ENCODE measurements at places on chromosomes 16 and 17.

GRCh38 chr16:11597235-11598095 lies 10.7 kb upstream of the LITAF start:
- H3K4me3 ChIP-seq = no peak overlapping the region
- DNase-seq = peak; percentile 93
- H3K27ac ChIP-seq = peak overlapping the region; percentile 33
- no peaks in the 10 kb centered on the region for H3K36me3 ChIP-seq

DNA sequence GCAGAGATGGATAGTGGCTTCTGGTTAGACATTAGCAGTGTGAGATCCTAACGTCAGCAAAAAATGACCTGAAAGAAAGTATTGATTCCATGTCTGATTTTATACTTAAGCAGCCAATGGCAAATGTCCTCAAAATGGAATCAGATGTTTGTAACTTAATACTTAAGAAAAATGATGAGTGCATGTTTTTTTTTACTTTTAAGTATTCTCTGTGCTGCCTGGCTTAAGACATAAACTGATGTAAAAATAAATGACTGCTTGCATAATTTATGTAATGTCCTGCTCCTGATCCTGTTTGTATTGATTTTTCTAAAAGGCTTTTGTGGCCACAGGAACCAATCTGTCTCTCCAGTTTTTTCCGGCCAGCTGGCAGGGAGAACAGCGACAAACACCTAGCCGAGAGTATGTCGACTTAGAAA lies 7.4 kb downstream of the CBFB start:
- H3K27ac ChIP-seq = no peak overlapping the region
- no peak for DNase-seq
- H3K36me3 ChIP-seq = peaks cover 9% of the 10 kb centered on the region
- no peaks in the 10 kb centered on the region for H3K4me1 ChIP-seq
- H3K4me3 ChIP-seq = no peak overlapping the region
- H3K27me3 ChIP-seq = no peaks in the 10 kb centered on the region

DNA sequence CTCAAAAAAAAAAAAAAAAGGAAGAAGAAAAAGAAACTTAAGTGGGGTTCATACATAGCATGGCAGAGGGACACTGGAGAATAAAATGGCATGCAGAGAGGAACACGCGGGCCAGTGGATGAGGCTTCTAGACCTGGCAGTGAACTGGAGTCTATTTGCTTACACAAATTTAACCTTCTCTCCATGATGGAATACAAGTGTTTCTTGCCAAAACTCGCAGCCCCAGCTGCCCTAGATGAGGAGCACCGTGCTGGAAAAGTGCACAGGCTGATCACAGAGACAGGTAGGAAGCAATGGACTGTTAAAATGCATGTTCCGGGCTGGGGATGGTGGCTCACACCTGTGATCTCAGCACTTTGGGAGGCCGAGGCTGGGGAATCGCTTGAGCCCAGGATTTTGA lies 9.3 kb downstream of the SSTR2 start:
- DNase-seq = no peak
- no peak overlapping the region for H3K27ac ChIP-seq
- no peaks in the 10 kb centered on the region for H3K4me1 ChIP-seq
- H3K27me3 ChIP-seq = no peaks in the 10 kb centered on the region

- H3K27me3 ChIP-seq = no peaks in the 10 kb centered on the region
- no peak overlapping the region for H3K4me3 ChIP-seq
- peaks cover 28% of the 10 kb centered on the region for H3K4me1 ChIP-seq
Observed at GRCh38 chr16:55495616-55496289, 13.1 kb upstream of the LPCAT2 start.

DNA sequence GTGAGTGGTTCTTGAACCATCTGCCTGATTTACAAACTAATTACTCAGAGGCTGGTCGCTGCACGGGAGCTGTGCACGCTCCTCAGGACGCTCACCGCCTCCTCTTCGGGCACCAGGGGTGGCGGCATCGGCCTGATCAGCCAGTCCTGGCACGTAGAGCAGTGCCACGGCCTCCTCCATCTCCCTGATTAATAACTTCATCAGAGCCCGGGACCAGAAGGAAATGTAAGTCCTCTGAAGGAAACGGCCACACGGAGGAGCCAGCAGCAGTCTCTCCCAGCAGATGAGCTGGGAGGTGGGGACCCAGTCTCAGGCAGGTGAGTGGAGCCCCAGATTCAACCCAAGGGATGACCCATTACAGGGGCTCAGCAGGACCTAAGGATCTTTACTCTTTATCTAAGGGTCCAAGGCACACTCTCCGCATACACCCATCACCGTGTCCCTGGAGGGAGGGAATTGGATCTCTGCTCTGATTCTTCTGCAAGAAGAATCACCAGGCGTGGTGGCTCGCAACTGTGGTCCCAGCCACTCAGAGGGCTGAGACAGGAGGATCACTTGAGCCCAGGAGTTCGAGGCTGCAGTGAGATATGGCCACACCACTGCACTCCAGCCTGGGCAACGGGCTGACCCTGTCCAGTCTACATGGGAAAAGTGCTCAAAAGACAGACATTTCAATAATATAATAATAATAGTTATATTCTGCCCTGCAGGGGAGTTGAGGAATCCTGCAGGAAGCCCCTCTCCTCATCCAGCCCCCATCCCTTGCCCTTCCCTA lies 366.5 kb downstream of the SEC14L1 start:
- no peak overlapping the region for H3K27ac ChIP-seq
- no peak for DNase-seq
- H3K4me3 ChIP-seq = no peak overlapping the region

DNA sequence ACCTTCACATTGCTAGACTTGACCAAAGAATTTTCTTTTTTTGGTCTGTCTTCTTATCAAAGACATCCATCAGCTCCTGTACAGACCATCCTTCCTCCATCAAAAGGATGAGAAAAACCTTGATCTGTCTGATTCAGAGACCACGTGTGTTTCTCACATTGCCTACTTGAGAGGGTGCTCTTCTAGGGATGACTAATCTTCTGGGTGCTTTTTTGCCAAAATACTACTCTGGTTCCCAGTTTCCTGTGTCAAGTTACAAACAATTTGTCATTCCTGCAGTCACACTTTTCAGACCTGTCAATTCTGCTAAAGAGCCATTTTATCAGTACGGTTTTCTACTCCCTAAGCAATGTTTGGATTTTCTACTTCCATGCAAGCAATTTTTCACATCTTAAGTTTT lies 492.2 kb downstream of the CDH11 start:
- H3K36me3 ChIP-seq = no peaks in the 10 kb centered on the region
- H3K27ac ChIP-seq = no peak overlapping the region
- no peaks in the 10 kb centered on the region for H3K4me1 ChIP-seq
- no peaks in the 10 kb centered on the region for H3K27me3 ChIP-seq

DNA sequence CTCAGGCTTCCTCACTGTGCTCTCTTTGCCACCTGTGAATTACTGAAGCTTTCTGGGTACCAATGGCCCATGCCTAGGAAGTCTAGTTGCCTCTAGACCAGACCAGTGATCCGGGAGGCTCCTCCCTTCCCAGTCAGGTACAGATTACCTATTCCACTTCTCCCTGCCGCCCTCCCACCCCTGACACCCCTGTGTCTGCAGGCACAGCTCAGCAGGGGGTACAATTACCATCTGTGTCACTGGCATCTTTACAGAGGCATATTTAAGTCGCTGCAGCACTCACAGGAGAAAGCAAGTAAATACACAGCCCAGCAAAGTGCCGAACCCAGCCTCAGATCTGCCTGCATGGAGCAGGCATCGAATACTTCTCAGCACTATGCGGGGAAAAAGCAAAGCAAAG lies 5.3 kb upstream of the WSCD1 start:
- no peaks in the 10 kb centered on the region for H3K4me1 ChIP-seq
- H3K27ac ChIP-seq = no peak overlapping the region
- H3K4me3 ChIP-seq = no peak overlapping the region
- no peaks in the 10 kb centered on the region for H3K36me3 ChIP-seq
- peaks cover 6% of the 10 kb centered on the region for H3K27me3 ChIP-seq

DNA sequence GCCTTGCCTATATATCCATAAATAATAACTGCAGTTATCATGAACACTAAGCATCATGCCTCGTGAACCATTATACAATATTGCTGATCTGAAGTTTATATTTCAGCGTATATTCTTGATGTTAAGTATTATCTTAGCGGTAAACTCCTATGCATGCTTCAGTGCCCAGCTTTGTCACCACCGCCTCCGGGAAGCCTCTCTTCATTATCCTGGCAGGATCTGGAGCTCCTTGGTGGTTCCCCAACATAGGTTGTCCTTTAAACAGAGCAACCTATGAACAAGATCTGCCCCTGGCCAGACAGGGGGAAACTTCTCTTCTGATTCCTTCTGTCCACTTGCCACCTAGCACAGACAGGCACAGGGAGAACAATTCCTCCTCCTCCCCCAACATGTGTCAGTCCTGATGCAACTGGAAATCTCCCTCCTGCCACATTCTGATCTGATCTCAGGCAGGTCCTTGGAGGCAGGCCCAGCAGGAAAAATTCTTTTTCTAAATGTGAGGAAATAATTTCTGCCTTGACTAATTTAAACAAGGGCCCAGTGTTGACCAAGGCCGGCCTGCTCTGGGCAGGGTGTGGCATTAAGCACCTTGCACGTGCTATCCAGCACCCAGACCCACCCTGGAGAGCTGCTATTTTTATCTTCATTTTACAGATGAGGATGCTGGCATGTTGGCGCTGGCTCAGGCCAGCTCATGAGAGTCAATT lies 22.4 kb downstream of the SPNS2 start:
- no peaks in the 10 kb centered on the region for H3K27me3 ChIP-seq
- H3K27ac ChIP-seq = no peak overlapping the region
- no peaks in the 10 kb centered on the region for H3K4me1 ChIP-seq
- H3K4me3 ChIP-seq = no peak overlapping the region

DNA sequence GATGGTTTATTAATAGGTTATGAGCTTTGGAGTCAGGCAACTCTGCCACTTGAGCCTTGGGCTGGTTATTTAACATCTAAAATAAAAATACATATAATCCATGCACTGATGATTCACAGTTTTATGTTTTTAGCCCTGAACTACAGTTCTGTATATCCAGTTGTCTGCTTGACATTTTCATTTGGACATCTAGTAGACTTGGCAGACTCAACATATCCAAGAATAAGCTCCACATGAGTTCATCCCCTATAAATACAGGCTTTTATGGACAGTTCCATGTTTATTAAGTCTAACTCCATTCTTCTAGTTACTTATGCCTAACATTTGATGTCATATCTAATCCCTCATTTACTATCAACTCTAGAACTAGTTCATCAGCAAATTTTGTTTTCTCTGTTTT lies 174.2 kb downstream of the KIF2B start:
- no peak overlapping the region for H3K27ac ChIP-seq
- H3K4me3 ChIP-seq = no peak overlapping the region
- H3K27me3 ChIP-seq = no peaks in the 10 kb centered on the region
- no peaks in the 10 kb centered on the region for H3K4me1 ChIP-seq

DNA sequence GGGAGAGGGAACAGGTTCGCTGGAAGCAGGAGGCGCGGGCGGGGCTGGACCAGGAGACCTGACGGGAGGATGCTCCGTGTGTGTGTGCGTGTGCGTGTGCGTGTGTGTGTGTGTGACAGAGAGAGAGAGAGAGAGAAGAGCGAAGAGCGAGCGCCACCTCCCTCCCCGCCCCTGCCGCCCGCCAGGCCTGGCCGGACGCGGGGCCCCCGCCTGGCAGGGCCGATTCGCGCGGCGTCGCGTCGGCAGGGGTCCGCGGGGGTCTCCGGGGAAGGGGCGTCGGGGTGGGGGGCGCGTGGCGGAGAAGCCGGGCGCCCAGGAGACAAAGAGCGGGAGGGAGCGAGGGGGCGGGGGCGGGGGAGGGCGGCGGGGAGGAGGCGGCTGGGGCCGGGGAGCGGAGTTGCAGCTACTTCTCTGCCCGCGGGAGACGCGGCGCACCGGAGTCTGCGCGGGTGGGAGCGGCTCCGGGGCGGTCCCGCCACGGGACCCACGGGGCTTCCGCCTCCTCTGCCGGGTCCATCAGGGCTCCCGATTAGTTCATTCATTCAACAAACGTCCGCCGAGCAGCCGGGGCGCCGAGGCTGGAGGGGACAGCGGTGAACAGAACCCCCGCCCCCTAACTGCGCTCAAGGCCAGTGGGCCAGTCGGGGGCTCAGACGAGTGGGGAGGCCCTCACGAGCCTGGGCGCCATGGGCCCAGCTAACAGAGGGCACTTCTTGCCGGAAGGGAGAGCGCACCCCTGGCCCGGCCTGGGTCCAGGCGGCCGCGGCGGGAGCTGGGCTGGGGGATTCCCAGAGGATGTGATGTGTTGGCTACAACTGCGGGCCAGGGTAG lies at the start of gene SAMD14:
SAMD14 (minus strand) TSS at position 433 of the 831 bp plus-strand sequence. CDS start 5,201 bp downstream, outside the sequence.
- H3K36me3 ChIP-seq = peaks cover 7% of the 10 kb centered on the region
- H3K4me3 ChIP-seq = peak within 1 kb of the TSS; percentile 73
- DNase-seq = no peak

DNA sequence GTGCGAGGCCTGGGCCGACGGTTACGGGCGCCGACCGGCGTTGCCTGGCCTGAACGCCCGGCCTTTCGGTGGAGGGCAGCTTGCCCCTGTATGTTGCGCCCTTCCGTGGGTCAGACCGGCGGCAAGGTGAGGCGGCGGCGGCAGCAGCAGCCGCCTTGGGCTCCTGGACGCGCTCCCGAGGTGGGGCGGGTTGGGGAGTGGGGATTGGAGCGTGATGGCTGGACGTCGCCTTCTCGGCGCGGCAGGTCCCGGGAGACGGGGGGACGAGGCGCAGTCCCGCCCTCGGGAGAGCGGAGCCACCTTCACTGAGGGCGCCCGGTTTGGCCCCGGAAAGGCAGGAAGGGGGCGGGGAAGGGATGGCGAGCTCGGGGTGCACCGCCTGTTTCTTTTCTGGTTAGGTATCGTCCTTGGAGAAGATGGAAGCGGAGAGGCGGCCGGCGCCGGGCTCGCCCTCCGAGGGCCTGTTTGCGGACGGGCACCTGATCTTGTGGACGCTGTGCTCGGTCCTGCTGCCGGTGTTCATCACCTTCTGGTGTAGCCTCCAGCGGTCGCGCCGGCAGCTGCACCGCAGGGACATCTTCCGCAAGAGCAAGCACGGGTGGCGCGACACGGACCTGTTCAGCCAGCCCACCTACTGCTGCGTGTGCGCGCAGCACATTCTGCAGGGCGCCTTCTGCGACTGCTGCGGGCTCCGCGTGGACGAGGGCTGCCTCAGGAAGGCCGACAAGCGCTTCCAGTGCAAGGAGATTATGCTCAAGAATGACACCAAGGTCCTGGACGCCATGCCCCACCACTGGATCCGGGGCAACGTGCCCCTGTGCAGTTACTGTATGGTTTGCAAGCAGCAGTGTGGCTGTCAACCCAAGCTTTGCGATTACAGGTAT lies 671 bp downstream of the DGKE start:
- H3K4me3 ChIP-seq = peak overlapping the region; percentile 87
- no peak overlapping the region for H3K27ac ChIP-seq
- no peaks in the 10 kb centered on the region for H3K27me3 ChIP-seq
- peak; percentile 67 for DNase-seq

DNA sequence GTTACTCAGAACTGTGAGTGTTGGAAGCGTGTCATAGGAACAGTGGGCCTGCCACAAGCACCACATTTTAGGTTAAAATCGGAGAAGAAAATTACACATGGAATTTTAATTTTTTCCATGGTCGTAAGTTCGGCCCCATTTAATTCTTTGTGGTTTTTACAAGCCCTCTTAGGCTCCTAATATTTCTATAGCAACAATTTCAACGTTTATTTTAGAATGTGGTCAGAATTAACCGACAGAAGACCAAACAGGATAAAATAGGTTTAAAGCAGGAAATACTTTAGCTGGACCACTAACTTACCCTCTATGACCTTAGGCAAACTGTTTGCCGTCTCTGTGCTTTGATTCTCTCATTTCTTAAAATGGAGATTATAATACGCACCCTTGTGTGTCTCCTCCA lies 69.9 kb downstream of the FTO start:
- H3K4me1 ChIP-seq = peaks cover 9% of the 10 kb centered on the region
- no peak overlapping the region for H3K27ac ChIP-seq
- no peak for DNase-seq
